Activated T-cell treated with anti-CD3 and anti-CD28 coated beads, Interleukin-2, amount 50 U/mL, for 24 hours (primary cell): ENCODE measurements at places on chromosomes 1 and 21.
A peak's percentile ranks its signal among the peaks of the same experiment; 100 is the strongest.

DNA sequence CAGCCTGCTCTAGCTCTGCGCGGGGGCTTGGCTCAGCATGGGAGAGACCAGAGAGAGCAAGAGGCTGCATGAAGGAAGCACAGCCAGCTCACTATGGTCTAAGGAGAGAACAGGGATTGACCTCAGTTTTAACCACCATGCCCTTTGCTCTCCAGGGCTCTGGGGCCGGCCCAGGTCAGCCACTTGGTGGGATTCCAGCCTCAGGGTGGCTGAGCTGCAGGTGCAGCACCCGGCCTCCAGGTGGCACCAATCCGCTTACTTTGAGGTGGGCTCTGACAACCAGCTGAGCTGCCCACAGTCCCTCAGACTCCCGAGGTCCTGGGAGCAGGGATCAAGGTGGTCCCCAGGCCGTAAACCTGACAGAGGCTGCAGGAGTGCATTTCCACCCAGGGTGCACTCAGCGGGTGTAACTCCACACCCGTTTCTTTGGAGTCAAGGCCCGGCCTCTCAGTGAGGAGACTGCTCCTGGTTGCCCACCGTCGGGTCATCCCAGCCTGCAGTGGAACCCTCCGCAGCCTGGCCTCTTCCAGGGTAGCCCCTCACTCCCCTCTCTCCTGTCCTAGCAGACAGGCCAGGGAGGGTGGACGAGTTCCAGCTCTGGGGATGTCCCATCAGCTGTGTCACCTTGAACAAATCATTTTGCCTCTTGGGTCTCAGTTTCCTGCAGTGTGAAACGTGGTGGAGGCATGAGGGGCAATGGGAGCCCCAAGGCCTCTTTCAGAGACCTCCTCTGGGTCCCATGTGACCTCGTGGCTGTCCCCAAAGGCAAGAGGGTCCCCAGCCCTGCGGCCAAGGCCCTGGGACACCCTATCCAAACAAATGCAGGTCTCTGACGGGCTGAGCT, 607 bp upstream of the LGR6 start:
- no peak overlapping the region for H3K4me3 ChIP-seq
- peaks cover 3% of the 10 kb centered on the region for H3K4me1 ChIP-seq
- H3K27ac ChIP-seq: no peak overlapping the region
- DNase-seq: peak; percentile 76
- peaks cover 32% of the 10 kb centered on the region for H3K27me3 ChIP-seq

DNA sequence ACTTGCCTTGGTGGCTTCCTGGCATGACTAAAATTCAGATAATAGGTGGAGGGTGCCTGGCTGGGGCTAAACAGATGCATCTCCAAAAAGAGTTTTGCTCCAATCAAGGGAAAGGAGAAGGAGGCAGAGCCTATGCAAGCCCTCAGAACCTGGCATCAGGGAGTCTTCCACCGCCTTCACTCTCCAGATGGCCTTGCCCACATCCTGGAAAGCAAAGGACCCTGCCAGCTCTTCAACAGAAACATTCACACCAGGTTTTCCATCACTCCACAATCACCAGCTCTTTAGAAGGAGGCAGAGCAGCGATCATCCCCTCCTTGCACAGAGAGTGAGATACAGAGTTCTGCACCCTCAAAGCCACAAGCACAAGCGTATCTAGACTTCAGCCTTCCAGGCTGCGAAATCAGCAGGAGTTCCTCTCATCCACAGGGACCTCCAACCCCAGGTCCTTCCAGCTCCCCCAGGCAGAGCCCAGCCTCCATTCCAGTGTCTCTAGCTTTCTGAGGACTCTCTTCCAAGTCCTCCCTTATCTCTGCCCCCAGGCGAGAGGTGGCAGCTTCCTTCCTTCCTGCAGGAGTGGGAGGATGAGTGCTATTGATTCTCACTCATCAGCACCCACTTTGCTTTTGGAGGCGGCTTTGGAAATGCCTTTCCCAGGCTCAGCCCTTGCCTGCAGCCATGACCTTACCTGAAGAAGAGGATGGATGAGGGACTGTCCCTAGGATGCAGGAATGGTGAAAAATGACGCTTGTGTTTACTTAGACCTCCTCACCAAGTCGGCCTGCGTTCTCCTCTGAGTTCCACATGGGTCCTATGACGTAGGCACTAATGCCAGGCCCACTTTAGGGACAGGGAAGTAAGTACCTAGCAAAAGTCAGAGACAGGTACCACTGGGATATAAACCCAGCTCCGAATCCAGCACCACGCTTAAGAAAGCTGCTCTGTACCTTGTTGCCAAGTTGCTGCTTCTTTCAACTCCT, 75.4 kb downstream of the RIPK4 start:
- peaks cover 22% of the 10 kb centered on the region for H3K27me3 ChIP-seq
- H3K4me1 ChIP-seq: no peaks in the 10 kb centered on the region
- no peak overlapping the region for H3K27ac ChIP-seq
- no peaks in the 10 kb centered on the region for H3K36me3 ChIP-seq
- DNase-seq: no peak

- no peak for DNase-seq
- no peak overlapping the region for H3K4me3 ChIP-seq
- H3K27me3 ChIP-seq: no peaks in the 10 kb centered on the region
- H3K4me1 ChIP-seq: no peaks in the 10 kb centered on the region
These were observed 153.9 kb downstream of the FMN2 start for GRCh38 chr1:240245629-240246020.

GRCh38 chr1:8733484-8733883, 84.0 kb downstream of the RERE start:
- H3K27me3 ChIP-seq: no peaks in the 10 kb centered on the region
- H3K36me3 ChIP-seq: peaks cover 13% of the 10 kb centered on the region
- H3K4me1 ChIP-seq: peaks cover 2% of the 10 kb centered on the region

GRCh38 chr21:45407629-45408247, 2.8 kb downstream of the COL18A1 start:
- H3K27ac ChIP-seq: no peak overlapping the region
- no peaks in the 10 kb centered on the region for H3K36me3 ChIP-seq
- H3K27me3 ChIP-seq: peaks cover 54% of the 10 kb centered on the region
- no peak overlapping the region for H3K4me3 ChIP-seq
- DNase-seq: no peak

DNA sequence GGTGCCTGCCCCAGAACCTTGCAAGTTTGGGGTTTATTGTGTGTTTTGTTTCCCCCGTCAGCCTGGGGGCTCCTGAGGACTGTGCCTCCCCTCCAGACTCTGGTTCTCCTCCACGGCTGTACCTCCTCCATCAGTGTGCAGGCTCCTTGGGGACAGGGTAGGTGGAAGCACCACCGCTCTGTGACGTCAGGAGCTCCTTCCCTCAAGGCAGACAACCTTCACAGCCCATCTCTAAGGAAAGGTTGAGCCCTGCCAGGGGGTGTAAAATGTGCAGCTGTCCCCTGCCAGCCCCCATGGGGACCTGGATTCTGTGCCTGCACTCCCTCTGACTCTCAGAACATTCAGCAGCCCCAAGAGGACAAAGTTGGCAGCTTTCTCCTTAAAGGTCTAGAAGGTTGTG, 465 bp upstream of the HSPB7 start:
- H3K27ac ChIP-seq: no peak overlapping the region
- peaks cover 9% of the 10 kb centered on the region for H3K27me3 ChIP-seq
- peaks cover 2% of the 10 kb centered on the region for H3K4me1 ChIP-seq
- H3K4me3 ChIP-seq: no peak overlapping the region
- no peaks in the 10 kb centered on the region for H3K36me3 ChIP-seq
- no peak for DNase-seq

- no peaks in the 10 kb centered on the region for H3K4me1 ChIP-seq
- no peaks in the 10 kb centered on the region for H3K27me3 ChIP-seq
- H3K27ac ChIP-seq: no peak overlapping the region
- no peaks in the 10 kb centered on the region for H3K36me3 ChIP-seq
- no peak for DNase-seq
These were observed 3.8 kb downstream of the DNASE2B start for GRCh38 chr1:84402060-84402459.

- H3K4me3 ChIP-seq: no peak overlapping the region
- H3K27me3 ChIP-seq: peaks cover 52% of the 10 kb centered on the region
- no peak for DNase-seq
- peaks cover 7% of the 10 kb centered on the region for H3K4me1 ChIP-seq
These were observed 983 bp downstream of the PADI2 start for GRCh38 chr1:17118268-17118667.

DNA sequence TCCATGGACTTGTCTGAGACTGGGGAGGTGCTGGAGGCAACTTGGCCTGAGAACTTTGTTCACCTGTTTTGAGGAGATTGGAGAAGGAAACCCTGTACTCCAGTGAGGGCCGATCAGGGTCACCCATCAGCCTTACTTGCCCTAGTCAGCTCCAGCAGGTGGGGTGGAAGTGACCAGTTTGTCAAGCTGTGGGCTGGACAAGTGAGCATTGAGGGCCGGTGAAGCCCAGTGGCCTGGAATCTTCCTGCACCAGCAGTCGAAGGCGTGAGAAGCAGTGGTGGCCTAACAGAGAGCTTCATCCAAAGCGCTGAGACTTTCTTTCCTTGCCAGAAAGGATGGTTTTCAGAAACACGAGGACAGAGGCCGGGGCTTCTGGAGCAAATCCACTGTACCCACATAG, 9.6 kb downstream of the SLC37A1 start:
- peaks cover 87% of the 10 kb centered on the region for H3K36me3 ChIP-seq
- no peak overlapping the region for H3K27ac ChIP-seq
- H3K27me3 ChIP-seq: no peaks in the 10 kb centered on the region
- peaks cover 49% of the 10 kb centered on the region for H3K4me1 ChIP-seq

DNA sequence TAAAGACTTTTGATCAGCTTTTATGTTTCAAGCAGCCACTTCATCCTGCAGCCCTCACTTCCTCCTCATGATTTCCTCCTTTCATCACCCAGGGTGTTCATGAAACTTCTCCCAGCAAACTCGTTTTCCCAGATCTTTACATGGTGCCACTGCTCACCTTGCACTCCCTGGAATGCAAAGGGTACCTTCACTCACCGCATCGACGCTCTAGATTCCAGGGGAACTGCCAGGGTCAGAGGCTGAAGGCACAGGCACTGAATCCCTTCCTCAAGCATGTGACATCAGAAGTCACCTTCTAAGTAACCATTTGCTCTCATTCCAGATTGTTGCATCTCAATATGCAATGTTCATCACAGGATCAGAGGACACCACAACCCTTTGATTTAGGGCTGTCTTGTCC, 82.8 kb downstream of the PRKAB2 start:
- H3K4me1 ChIP-seq: peaks cover 11% of the 10 kb centered on the region
- peaks cover 4% of the 10 kb centered on the region for H3K36me3 ChIP-seq
- no peak overlapping the region for H3K27ac ChIP-seq
- H3K4me3 ChIP-seq: no peak overlapping the region
- DNase-seq: no peak

GRCh38 chr1:161869291-161869690, 103.2 kb downstream of the ATF6 start:
- no peak for DNase-seq
- peaks cover 6% of the 10 kb centered on the region for H3K4me1 ChIP-seq
- H3K4me3 ChIP-seq: no peak overlapping the region
- H3K36me3 ChIP-seq: peaks cover 79% of the 10 kb centered on the region
- no peaks in the 10 kb centered on the region for H3K27me3 ChIP-seq
- H3K27ac ChIP-seq: no peak overlapping the region

DNA sequence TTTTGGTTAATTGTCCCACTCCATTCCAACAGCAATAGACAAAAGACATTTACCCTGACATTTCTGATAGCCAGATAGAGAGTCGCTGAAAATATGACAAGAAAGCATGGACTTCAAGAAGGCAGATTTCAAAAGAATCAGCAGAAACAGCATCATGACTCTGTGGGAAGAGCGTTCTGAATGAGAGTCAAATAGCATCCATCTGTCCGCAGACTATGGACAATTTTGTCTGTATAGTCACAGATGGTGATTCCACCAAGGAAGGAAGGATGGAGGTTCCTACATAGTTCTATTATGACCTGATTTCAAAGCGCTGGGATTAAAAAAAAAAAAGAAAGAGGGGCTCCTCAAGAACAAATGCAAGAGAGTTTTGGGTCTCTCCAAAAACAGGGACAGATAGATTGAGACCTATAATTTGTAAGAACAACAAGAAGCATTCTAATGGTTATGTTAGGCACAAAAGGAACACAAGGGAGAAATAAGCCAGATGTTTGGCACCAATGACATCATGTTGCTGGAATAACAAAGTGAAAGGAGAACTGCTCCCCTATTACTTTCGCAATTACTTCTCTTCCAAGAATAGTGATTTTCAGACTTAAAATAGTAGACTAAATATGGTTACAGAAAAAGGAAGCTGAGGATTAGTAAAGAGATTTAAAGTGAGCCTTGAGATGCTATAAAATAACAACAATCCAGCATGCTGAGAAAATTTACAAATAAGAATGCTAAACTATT, 28.5 kb downstream of the NIBAN1 start:
- H3K4me1 ChIP-seq: peaks cover 38% of the 10 kb centered on the region
- DNase-seq: no peak
- peaks cover 18% of the 10 kb centered on the region for H3K36me3 ChIP-seq
- H3K4me3 ChIP-seq: no peak overlapping the region
- H3K27me3 ChIP-seq: no peaks in the 10 kb centered on the region
- no peak overlapping the region for H3K27ac ChIP-seq

GRCh38 chr21:37751268-37751975, 164.8 kb downstream of the KCNJ6 start:
- no peaks in the 10 kb centered on the region for H3K4me1 ChIP-seq
- H3K4me3 ChIP-seq: no peak overlapping the region
- H3K36me3 ChIP-seq: no peaks in the 10 kb centered on the region
- DNase-seq: no peak

DNA sequence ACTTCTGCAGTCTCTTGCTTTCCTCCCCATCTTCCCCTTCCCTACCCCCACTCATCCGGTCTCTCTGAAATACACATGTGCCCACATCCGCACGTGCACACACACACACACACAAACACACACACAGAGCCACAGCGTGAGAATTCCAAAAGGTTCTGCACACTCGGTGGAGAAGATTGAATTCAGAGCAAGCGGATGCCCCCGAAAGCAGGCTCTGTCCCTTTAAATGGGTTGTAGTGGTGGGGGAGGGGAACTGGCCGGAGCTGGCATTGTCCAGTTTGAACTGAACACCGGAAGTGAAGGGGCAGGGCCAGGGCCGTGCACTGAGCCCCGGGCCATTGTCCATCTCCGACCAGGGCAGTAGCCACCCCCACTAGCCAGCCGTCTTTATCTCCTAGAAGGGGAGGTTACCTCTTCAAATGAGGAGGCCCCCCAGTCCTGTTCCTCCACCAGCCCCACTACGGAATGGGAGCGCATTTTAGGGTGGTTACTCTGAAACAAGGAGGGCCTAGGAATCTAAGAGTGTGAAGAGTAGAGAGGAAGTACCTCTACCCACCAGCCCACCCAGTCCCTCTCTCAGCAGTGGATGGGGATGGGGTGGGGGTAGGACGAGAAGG, 1.3 kb upstream of the LIN28A start:
- H3K27me3 ChIP-seq: peaks cover 58% of the 10 kb centered on the region
- H3K36me3 ChIP-seq: no peaks in the 10 kb centered on the region
- H3K4me3 ChIP-seq: no peak overlapping the region
- no peak overlapping the region for H3K27ac ChIP-seq

GRCh38 chr1:94235189-94236012, 2.0 kb downstream of the ARHGAP29 start:
- H3K4me3 ChIP-seq: no peak overlapping the region
- H3K27me3 ChIP-seq: peaks cover 81% of the 10 kb centered on the region
- H3K27ac ChIP-seq: no peak overlapping the region
- peaks cover 16% of the 10 kb centered on the region for H3K4me1 ChIP-seq

DNA sequence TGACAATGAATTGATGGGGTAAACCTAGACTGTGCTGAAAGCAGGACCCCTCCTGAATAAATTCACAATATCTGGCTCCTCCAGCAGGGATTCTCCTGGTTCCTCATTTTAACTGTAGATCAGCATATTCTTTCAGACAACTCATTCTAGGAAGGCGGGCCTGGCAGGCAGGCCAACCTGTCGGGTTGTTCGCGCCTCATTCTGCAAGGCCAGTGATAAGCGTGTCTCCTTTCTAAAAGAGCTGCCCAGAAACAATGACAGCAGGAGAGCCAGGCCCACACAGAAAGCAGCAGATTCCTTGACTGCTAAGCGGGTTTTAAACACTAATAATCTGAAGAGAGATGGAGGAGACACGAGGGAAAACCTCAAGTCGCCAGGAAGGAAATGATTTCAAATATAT, 70.0 kb downstream of the NTPCR start:
- H3K4me1 ChIP-seq: peaks cover 2% of the 10 kb centered on the region
- H3K4me3 ChIP-seq: no peak overlapping the region
- H3K27ac ChIP-seq: no peak overlapping the region
